ENCODE measurements at places on chromosomes 3 and 15.

GRCh38 chr3:176514297-176514696, 683.0 kb downstream of the TBL1XR1 start:
- DNase-seq: no peak

DNA sequence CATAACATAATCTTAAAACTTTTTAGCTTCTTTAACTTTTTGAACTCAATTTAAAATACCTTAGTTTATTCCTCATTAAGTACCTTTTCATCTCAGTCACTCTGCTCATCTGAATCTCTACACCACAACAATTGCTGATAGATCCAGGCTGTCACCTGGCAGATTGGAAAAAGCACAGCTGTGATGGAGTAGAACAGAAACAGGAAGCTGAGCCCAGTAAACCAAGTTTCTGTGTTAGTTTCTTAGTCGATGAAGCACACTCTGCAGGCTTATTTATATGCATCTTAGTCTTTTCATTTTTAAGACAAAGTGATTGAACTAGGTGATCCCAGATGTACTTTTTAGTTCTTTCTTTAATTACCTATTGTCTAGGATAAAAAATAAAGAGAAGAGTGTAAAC, 1398.0 kb upstream of the ALCAM start:
- DNase-seq: no peak

GRCh38 chr3:144102421-144102820, 130.8 kb downstream of the DIPK2A start:
- no peak for DNase-seq

- DNase-seq: no peak
Observed at GRCh38 chr3:13863965-13864595, 15.8 kb downstream of the WNT7A start.

- no peak for DNase-seq
Observed at GRCh38 chr3:142019794-142020320, 129.5 kb downstream of the TFDP2 start.

DNA sequence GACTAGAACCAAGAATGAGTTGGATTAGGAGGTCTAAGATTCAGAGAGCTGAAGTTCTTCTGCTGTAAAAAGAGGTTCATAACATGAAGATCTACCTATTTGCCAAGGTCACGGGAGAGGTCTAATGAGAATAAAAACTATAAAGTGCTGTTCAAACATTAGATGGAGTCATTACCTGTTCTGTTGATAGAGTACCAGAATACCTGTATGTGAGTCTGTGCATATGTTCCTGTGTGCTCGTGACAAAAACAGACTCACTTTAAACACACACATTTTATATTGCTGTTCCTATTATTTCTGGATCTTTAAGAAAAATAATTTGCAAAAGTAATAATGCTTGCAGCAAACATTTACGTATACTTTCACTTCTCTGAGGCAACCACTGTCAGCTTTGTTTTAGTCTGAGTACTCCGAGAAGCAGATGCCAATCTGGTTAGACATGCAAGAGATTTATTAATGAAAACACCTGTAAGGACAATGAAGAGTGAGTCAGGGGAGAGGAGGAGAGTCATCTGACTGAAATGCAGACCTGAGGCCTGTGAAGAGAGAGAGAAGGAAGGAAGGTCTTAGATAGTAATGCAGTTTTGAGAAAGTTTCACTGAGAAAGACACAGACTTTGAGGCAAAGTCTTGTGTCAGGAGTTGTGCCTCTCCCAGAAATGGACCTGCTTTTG, 221.2 kb downstream of the SQOR start:
- DNase-seq: no peak

GRCh38 chr3:105835606-105836005, 33.2 kb downstream of the CBLB start:
- no peak for DNase-seq

DNA sequence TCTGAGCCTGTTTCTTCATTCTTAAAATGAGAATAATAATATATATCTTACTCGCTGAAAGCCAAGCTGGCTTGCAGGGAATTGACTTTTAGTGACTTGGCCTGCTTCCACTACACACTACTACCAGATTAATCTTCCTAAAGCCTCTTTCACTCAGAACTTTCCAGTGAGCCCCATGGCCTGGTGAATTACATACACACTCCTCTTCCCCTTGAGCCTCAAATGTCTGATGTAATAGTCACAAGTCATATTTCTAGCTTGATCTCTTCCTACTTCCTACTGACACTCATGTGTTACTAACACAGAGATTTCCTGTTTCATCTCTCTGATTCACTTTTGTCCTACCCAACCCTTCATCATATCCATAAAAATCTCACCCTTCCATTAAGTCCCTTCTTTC, 82.7 kb upstream of the SOX2 start:
- no peak for DNase-seq

Data from stimulated activated CD8-positive, alpha-beta memory T cell treated with anti-CD3 and anti-CD28 coated beads, Interleukin-2, amount 100 ng/mL, for 48 hours (primary cell).